ENCODE measurements at places on chromosomes 1 and 21.

DNA sequence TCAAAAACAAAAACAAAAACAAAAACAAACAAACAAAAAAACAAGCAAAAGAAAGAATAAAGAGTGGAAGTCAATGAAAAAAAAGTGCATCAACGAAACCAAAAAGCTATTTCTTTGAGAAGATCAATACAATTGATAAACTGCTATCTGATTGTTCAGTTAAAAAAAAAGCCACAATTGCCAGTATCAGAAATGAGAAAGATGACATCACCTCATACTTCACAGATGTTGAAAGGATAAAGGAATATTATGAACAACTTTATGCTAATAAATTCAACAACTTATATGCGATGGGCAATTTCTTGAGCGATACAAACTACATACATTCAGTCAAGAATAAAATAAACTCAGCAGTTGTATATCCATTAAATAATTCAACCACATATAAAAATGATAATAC is 2.2 kb upstream of the LRRC3 start:
- DNase-seq = no peak

GRCh38 chr21:45423968-45424853 is 19.2 kb downstream of the COL18A1 start:
- peak; percentile 60 for DNase-seq

- no peak for DNase-seq
Observed at GRCh38 chr1:44655609-44656008, 18.7 kb downstream of the TMEM53 start.

- no peak for DNase-seq
Observed at GRCh38 chr1:119774746-119775490, 6.2 kb upstream of the HMGCS2 start.

DNA sequence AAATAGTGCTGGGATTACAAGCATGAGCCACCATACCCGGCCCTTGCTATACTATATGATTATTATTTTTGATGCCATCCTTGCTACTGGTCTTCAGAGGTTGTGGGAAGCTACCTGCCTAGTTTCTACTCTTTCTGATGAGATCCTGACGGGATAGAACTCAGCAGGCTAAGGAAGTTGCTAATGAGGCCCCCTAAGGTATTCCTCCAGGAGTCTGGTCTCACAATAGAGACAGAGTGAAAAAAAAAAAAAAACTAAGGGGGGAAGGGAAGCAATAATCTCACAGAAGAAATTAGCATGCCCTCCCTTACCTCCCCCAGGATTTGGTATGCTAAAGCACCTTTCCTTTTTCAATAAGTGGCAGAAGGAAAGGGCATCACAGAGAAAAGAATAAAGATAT is 17.6 kb downstream of the INTS3 start:
- DNase-seq = no peak

GRCh38 chr1:111275079-111275478 is 15.6 kb upstream of the CHIA start:
- no peak for DNase-seq

DNA sequence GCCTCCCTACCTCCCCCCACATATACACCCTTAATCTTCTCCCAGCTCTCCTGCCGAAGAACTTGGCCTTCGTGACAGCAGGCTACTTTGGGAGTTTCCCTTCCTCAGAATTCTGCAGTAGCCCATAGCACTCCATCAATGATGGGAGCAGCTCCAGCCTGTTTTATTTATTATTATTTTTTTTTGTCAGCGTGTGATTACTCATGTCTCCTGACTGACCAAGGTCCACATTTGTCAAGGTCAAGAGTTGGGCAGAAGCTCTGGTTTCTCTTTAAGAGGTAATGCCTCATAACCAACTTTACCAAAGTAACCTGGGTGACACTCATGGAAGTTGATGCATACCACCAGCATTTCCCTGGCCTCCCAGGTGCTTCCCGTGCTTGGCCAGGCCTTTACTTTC is 125.4 kb downstream of the ZZZ3 start:
- DNase-seq = peak; percentile 10
